ENCODE measurements at places on chromosomes 2 and 18.

- no peak for DNase-seq
Measured at GRCh38 chr2:100289020-100289419, 33.3 kb downstream of the LONRF2 start.

GRCh38 chr2:132733094-132733493 is 63.1 kb upstream of the LYPD1 start:
- no peak for DNase-seq

DNA sequence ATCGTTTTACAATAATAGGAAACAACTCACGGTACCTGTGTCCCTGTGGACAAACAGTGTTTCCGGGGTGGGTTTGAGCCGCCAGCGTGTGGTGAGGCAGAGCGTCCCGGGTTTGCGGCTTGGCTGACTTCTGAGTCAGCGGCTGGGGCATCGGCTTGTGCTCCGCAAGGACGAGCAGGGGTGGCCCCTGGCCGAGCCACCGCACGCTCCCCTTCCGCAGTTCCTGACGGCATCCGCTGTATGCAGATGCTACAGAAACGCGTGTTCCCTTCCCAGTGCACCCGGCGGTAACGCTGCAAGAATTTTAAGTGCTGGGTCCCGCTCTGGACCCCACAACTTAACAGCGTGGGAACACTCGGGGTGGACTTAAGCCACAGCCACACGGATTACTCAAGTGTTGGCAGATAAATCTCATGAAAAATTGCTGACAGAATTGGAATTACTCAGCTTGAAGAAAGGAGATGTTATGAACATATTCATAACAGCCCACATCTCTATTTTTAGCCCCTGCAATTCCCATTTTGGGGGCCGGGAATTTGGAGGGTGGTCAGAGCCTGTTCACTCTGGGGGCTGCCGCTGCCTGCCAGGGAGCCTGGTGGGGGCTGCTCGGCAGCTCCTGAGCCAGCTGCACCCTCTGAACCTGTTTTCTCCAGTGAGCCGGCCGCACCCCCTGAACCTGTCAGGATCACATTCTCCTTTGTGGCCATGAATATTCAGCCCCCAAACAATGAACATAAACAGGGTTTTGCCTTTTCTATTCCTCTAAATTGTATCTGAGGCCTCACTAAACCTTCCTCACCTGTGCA is 12.6 kb upstream of the KCNG2 start:
- no peak for DNase-seq

- DNase-seq, result no peak
Measured at GRCh38 chr18:55420665-55421307, 167.2 kb downstream of the TCF4 start.

- no peak for DNase-seq
Measured at GRCh38 chr2:68155618-68156017, 2.1 kb upstream of the PNO1 start.

DNA sequence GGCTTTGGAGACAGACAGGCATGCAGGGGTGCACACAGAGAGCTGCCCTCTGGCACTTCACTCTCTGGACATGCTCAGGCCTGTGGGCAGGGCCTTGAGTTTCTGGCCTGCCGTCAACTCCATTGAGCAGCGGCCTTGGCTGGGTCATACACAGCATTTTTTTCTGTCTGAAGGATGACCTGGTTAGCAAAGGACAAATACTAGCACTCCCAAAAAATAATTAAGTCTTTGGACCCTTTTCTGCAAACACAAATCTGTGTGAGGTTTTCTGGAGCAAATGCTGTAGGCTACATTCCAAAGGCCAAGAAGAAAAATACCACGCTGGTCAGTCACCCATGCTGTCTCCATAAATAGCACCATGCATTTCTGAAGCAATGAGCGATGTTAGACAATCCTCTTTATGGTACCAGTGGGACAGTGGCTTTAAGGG is 124.7 kb upstream of the CTAGE1 start:
- no peak for DNase-seq

DNA sequence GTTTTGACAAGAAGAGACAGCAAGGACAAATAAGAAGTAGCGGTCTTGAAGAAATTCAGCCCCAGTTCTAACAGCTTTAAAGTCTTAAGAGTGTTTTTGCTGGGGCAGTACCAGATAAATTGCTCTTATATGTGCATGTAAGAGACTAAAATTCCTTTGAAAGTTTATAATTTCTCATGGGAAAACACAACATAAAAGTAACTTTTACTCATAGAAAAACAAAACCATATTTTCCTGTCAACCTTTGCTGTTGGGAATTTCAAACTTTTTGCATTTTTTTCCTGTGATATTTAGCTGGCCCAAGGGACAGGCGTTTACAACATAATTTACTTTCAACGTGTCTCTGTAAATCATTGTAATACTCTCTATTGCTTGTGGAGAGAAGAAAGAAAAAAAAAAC is 767.8 kb upstream of the ZEB2 start:
- no peak for DNase-seq

- no peak for DNase-seq
Measured at GRCh38 chr2:119574108-119574815, 30.0 kb downstream of the CFAP221 start.

DNA sequence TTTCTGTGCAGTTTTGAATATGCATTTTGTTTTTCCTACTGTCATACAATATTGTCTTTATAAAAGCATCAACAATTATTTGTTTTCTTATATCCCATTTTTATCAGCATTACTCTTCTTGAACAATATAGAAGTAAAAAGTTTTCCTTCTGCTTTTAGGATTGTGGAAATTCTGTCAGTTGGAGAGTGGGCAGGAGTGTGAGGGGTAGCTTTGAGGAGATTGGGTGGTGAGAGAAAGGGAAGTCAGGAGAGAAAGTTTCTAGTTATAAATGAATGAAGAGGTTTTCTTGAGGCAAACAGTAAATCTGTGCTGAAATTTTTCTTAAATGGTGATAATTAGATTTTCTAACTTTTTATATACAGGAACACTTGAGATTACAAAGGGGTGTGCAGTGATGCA is 151.7 kb upstream of the NOSTRIN start:
- no peak for DNase-seq

DNA sequence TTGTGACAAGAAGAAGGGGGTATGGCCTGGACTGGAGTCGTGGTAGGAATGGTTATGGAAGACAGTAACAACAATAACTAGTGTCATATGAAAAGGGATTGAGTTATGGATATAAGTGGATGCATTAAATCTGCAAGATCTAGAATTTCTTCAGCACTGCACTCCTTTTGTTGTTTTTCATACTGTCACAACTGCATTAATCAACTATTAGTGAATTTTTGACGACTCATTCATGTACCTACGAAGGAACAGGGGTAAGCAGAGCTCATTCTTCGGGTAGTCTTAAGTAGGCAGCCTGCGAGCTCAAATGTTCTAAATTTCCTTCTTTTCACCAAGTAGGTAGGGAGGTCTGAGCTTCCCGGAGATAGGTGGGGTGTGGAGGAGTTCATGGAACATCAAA is 109.7 kb upstream of the UPP2 start:
- DNase-seq, result no peak

GRCh38 chr2:202941771-202942170 is 29.7 kb downstream of the CARF start:
- DNase-seq, result no peak

DNA sequence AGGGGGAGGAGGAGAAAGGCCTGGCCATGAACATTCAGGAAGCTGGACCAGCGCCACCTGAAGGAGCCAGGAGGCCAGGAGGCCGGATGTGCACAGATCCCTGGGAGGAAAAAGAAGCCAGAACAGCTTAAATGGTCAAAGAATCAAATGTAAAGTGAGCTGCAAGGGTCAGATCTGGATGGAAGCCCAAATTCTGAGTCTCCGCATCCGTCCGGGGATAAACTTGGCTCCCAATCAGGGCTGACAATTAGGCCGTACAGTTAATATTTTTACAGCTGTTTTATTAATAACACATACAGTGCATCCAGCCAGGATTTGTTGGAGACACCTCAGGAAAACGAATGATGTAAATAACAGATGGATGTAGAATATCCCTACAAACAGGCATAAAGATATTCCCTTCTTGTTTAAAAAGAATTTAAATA is 495.1 kb upstream of the TCF4 start:
- no peak for DNase-seq

DNA sequence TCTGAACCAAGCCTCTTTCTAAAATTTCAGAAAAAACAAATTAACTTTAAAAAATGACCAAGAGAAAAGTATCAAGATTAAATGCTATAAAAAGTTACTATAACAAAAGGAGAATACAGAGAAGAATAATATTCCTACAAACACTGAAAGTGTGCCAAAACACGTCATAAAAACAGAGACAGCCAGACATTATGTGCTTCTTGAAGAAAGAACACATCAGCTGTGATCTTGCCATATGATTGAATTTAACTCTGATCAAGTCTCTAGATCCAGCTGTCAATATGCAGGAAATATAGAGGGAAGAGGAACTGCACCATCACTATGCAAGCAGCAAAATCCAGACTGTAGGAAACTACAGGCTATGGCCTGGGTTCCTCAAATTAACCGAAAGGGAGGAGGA is 33.7 kb upstream of the COL5A2 start:
- DNase-seq, result no peak

- DNase-seq, result no peak
Measured at GRCh38 chr2:134206031-134206430, 47.8 kb upstream of the MGAT5 start.

DNA sequence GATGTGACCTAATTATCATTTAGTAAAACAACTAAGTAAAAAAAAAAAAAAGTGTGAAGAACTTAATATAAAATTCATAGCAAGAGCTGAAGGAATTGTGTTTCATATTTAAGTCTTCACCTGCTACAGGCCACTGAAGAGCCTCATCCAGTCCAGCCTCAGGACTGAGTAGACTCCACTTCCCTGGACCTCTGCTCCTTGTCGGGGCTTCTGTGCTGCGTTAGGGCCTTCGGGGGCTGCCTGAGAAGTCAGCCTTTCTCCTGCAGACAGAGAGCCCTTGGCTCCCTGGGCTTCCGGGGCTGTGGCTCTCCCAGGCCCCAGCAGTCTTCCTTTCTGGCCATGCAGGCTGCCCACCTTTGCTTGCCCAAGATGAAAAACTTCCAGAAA is 95.5 kb downstream of the MTCL1 start:
- DNase-seq, result no peak

DNA sequence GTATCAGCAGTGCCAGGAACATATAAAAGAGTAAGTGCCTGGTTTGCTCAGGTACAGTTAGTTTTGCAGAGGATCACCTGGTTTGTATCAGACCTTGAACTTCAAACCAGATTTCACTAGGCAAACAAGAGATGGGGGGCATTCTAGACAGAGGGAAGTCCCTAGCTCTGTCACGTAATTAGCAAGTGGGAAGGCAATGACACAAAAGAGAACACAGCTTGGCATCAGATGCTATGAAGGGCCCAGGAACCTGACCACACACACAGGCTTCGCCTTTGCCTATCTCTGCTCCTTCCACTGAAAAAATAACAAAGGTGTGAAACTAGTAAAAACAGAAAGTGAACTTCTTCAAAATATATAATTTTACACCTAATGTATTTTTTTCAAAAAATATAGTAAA is 62.6 kb downstream of the CERKL start:
- DNase-seq, result no peak

- no peak for DNase-seq
Measured at GRCh38 chr2:231667096-231667427, 41.3 kb upstream of the PTMA start.

GRCh38 chr2:239073270-239073669 is 225.4 kb downstream of the TWIST2 start:
- no peak for DNase-seq

DNA sequence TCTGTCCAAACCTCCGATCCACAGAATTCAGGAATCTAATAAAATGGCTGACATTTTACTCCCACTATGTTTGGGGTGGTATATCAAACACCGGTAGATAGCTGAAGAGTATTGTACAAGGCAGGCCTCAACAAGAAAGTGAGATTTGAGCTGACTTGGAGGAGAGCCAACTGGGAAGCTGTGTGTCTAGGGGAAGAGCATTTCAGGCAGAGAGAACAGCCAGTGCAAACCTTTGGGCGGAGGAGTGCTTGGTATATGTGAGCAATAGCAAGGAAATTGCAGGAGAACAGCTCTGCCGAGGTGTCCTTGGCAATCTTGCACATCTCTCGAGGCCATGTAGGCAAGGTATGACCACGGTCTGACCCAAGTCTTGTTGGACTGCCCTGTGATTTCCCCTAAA is 1.8 kb upstream of the MERTK start:
- no peak for DNase-seq

DNA sequence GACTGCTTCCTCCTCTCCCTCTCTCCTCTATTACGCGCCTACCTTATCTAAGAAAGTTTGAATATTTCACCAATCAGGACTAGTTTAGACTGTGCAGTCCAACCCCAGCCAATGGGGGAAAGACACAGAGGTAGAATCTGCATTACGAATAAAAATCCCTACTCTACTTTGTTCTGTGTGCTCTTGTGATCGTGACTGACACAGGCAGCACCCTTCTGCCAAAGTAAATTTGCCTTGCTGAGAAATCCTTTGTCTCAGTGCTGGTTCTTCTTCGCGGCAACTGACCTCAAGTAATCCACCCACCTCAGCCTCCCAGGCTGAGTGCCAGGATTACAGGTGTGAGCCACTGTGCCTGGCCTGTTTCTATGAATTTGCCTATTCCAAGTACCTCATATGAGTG is 8.6 kb upstream of the CDCA7 start:
- no peak for DNase-seq

- DNase-seq, result no peak
Measured at GRCh38 chr2:223019987-223020717, 31.8 kb upstream of the KCNE4 start.

- DNase-seq, result no peak
Measured at GRCh38 chr18:25289001-25289631, 62.9 kb downstream of the ZNF521 start.

DNA sequence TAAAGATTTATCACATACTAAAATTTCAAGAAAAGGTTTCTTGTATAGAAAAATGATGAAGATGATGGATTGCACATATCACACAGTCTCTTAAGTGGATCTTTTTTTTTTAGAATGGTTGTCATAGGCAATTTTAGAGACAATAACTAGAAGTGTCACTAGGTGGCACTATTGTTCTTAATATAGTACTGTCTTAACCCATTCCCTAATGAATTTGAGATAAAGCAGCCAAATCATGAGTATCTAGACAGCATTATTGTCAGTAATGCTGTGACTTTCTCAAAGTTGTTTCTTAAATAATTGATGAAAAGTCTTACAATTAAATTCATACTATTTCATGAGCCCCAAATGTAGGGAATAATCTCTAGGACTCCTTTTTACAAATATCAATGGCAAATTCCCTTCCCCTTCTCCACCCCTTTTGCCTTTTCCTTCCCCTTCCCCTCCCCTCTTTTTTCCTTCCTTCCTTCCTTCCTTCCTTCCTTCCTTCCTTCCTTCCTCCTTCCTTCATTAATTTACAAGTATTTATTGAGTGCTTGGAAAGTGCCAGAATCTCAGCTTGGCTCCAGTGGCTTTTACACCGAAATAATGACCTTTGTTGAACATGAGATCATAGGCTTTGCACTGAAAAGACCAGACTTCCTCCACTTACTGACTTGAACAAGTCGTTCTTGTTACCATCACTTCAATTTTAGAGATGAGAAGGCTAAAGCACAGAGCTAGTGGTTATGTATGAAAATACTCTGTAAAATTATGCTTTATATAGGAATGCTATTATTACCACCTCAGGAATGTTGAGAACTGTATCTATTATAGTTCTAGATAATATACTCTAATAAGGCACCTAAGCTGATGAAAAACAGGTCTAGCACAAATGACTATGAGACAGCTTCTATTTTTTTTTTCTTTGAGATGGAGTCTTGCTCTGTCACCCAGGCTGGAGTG is 19.8 kb downstream of the MYL12B start:
- peak; percentile 62 for DNase-seq

- peak; percentile 56 for DNase-seq
Measured at GRCh38 chr2:71000780-71001591, 6.3 kb upstream of the TEX261 start.

All from thymus (tissue), 14 donors.